A172 (cell line): ENCODE measurements at places on chromosomes 11 and 22. TPM values are rescaled to one million over a fixed set of nuclear protein-coding genes. Genes with fewer than 3 reads are reported as not detected.
A peak's percentile ranks its signal among the peaks of the same experiment; 100 is the strongest.

DNA sequence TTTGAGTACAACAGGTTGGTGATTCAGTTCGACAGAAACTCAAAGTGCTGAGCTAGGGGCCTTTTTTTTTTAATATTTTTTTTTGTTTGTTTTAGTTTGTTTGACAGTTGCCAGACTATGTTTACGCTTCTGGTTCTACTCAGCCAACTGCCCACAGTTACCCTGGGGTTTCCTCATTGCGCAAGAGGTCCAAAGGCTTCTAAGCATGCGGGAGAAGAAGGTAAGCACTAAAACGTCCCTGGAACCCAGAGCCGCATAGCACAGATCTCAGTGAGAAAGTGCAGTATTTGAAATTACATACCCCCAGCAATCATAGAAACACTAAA is 649 bp downstream of the PRRG4 start:
- DNase-seq: no peak

- no peak for DNase-seq
Measured at GRCh38 chr11:26027887-26028286, 304.0 kb upstream of the ANO3 start.

- peak; percentile 73 for DNase-seq
Measured at GRCh38 chr11:100805506-100806199, 118.6 kb downstream of the ARHGAP42 start.

- DNase-seq: no peak
Measured at GRCh38 chr11:15636521-15637089, 521.9 kb downstream of the INSC start.

- no peak for DNase-seq
Measured at GRCh38 chr11:2944530-2944929, 15.3 kb upstream of the PHLDA2 start.

- no peak for DNase-seq
Measured at GRCh38 chr11:1499899-1500298, 13.3 kb upstream of the MOB2 start.

The RIMBP3B gene
- total RNA-seq: 0.02 and 0.65 TPM in 2 replicates

The MS4A2 gene
- not detected in 2 replicates for total RNA-seq

The OR52N5 gene
- total RNA-seq: not detected in 2 replicates
